ENCODE measurements at places on chromosomes 2 and 18. TPM values are rescaled to one million over a fixed set of nuclear protein-coding genes. Genes with fewer than 3 reads are reported as not detected.

AQP12A gene
- total RNA-seq, result 1.6 TPM

REG3G gene
- total RNA-seq, result not detected

- DNase-seq, result no peak
- H3K4me1 ChIP-seq, result no peaks in the 10 kb centered on the region
- no peaks in the 10 kb centered on the region for H3K27me3 ChIP-seq
- H3K27ac ChIP-seq, result no peak overlapping the region
- no peak overlapping the region for H3K4me3 ChIP-seq
Measured at GRCh38 chr2:61229936-61230335, 67.9 kb downstream of the C2orf74 start.

- H3K27me3 ChIP-seq, result no peaks in the 10 kb centered on the region
- H3K4me3 ChIP-seq, result no peak overlapping the region
- H3K27ac ChIP-seq, result no peak overlapping the region
Measured at GRCh38 chr2:29417630-29418029, 302.4 kb downstream of the CLIP4 start.

GRCh38 chr2:138470941-138471340 lies 30.6 kb upstream of the SPOPL start:
- no peak for DNase-seq
- no peaks in the 10 kb centered on the region for H3K27me3 ChIP-seq
- no peak overlapping the region for H3K4me3 ChIP-seq
- no peak overlapping the region for H3K27ac ChIP-seq
- H3K36me3 ChIP-seq, result no peaks in the 10 kb centered on the region
- peaks cover 5% of the 10 kb centered on the region for H3K4me1 ChIP-seq
